ENCODE measurements at places on chromosomes 16 and 17.

DNA sequence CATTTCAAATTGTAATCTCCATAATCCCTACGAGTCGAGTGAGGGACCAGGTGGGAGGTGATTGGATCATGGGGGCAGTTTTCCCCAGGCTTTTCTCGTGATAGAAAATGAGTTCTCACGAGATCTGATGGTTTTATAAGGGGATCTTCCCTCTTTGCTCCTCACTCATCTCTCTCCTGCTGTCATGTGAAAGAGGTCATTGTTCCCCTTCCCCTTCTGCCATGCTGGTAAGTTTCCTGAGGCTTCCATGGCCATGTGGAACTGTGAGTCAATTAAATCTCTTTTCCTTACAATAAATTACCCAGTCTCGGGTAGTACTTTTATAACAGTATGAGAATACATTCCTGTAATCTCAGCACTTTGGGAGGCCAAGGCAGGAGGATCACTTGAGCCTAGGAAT is 76.7 kb upstream of the MARCHF10 start:
- DNase-seq = no peak

DNA sequence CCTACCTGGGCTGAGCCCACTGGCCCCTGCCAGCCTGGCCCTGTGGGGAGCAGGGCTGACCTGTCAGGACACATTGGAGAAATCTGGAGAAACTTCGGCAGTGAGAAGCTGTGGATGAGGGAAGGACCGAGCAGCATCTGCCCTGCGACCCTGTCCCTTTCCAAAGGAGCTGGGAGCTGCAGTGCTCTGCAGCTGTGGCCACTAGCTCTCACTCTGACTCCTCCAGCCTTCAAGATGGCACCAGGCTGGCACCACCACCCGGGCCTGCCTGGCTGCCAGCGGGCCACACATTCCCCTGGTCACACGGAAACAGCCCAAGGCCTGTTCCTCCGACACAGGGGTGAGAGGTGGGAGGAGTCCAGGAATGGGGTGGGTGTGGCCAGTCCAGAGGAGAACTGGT is 30.1 kb downstream of the CD300LG start:
- no peak for DNase-seq

- DNase-seq = no peak
These were observed 208.3 kb upstream of the PMFBP1 start for GRCh38 chr16:72380283-72380682.

GRCh38 chr16:89092013-89092412 is 1.6 kb upstream of the ACSF3 start:
- no peak for DNase-seq

DNA sequence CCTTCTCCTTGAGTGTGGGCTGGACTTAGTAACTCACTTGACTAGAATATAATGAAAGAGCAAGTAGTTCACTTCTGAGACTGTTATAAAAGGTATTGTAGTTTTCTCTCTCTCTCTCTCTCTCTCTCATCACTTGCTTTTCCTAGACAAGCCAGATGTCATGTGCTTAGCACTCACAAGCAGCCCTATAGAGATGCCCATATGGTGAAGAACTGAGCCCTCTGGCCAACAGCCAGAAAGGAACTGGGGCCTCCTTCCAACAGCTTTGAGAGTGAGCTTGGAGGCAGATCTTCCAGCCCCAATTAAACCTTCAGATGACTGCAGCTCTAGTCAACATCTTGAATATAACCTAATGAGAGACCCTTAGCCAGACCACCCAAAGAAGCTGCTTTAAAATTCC is 440.5 kb downstream of the GRIN2A start:
- DNase-seq = no peak

GRCh38 chr16:85330694-85331188 is 218.5 kb upstream of the CIBAR2 start:
- DNase-seq = no peak

GRCh38 chr16:87569601-87570571 is 32.4 kb upstream of the JPH3 start:
- DNase-seq = no peak

GRCh38 chr17:29862951-29863350 is 67.1 kb downstream of the SSH2 start:
- no peak for DNase-seq

DNA sequence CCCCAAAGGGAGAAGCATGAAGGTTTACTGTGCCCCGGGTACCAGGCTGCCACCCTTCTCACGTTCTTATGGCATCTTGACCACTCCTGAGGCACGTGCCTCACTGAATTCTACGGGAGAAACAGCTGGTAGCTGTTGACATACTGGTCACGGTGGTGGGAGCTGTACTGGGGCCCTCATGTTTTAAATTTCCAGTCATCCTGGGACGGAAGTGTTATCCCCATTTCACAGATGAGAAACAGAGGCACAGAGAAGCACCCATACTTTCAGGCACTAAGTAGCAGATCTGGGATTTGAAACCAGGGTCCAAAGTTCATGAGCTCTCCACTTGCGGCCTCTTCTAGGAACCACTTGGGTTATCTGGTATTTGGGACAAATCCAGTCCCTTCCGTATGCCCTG is 26.3 kb upstream of the DOC2B start:
- DNase-seq = no peak

GRCh38 chr16:86604436-86605193 is 26.3 kb downstream of the FOXL1 start:
- no peak for DNase-seq

- DNase-seq = no peak
These were observed 117.8 kb downstream of the SOCS1 start for GRCh38 chr16:11138022-11138768.

- DNase-seq = no peak
These were observed 6.8 kb downstream of the CACNG4 start for GRCh38 chr17:66971264-66971663.

Measured in tibial nerve (tissue), 4 donors.